ENCODE measurements at places on chromosomes 2 and 18.

DNA sequence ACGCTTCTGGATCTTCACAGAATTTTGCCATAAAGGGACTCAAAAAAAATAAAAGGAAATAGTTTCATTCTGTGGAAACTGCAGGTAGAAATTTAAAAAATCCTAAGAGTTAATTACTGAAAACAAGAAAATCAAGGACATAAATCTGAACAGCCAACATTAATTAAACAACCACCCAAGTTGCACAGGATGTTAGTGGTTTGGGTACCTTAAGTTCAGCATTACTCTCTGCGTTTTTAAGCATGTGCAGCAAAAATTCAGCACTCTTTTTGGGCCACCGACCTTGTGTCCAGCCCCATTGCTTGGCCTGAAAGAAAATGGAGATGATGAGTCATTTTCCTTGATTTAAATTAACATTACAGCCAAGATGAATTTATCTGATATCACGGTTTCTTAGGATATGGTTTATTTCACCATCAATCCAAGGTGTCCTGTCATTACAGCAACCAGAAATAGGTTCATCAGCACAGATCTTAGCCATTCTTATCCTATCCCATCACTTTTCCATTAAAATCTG lies 3.3 kb upstream of the C18orf32 start:
- no peak for DNase-seq
- no peak overlapping the region for H3K27ac ChIP-seq
- H3K27me3 ChIP-seq, result no peaks in the 10 kb centered on the region

GRCh38 chr2:226970362-226970761 lies 134.5 kb downstream of the RHBDD1 start:
- no peaks in the 10 kb centered on the region for H3K27me3 ChIP-seq
- no peak overlapping the region for H3K4me3 ChIP-seq
- H3K4me1 ChIP-seq, result peaks cover 68% of the 10 kb centered on the region

DNA sequence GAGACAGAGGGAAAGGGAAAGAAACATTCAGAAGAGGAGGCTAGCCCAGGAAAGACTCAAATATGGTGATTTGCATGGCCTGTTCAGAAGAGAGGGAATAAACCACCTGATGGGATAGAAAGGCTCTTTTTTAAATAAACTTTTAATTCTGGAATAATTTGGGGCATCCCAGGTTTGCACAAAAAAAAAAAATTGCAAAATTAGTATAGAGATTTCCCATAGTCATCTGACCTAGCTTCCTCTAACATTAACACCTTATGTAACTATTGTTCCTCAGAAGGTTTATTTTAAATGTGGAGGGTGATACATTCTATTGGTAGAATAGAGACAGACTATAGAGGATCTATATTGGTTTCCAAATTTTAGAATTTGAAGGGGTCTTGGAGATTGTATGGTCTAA lies 330.4 kb upstream of the SLC14A2 start:
- no peak overlapping the region for H3K27ac ChIP-seq
- no peak for DNase-seq
- H3K4me3 ChIP-seq, result no peak overlapping the region
- H3K4me1 ChIP-seq, result no peaks in the 10 kb centered on the region

DNA sequence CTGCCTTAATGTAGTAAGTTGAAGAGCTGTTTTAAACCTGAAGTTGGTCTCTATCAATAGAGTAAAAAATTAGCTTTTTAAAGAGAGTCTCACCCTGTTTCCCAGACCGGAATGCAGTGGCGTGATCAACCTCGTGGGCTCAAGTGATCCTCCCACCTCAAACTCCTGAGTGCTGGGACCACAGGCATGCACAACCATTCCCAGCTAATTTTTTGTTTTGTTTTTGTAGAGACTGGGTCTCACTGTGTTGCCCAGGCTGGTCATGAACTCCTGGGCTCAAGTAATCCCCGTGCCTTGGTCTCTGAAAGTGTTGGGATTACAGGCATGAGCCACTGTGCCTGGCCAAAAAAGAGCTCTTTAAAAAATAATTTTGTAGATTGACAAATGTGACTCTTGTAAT lies 40.3 kb downstream of the CRIM1 start:
- H3K36me3 ChIP-seq, result no peaks in the 10 kb centered on the region
- no peak overlapping the region for H3K27ac ChIP-seq
- no peaks in the 10 kb centered on the region for H3K27me3 ChIP-seq
- no peak overlapping the region for H3K4me3 ChIP-seq
- DNase-seq, result no peak
- H3K4me1 ChIP-seq, result no peaks in the 10 kb centered on the region

GRCh38 chr18:11040823-11041656 lies 108.3 kb downstream of the PIEZO2 start:
- H3K27ac ChIP-seq, result no peak overlapping the region
- no peaks in the 10 kb centered on the region for H3K27me3 ChIP-seq
- no peaks in the 10 kb centered on the region for H3K4me1 ChIP-seq

GRCh38 chr2:221601376-221601775 lies 29.3 kb upstream of the EPHA4 start:
- no peak overlapping the region for H3K4me3 ChIP-seq
- no peak for DNase-seq
- no peak overlapping the region for H3K27ac ChIP-seq
- no peaks in the 10 kb centered on the region for H3K36me3 ChIP-seq

Data from thymus (tissue), 14 donors.